Stimulated activated CD8-positive, alpha-beta memory T cell treated with anti-CD3 and anti-CD28 coated beads, Interleukin-2, amount 100 ng/mL, for 1 hour (primary cell): ENCODE measurements at places on chromosomes 11 and 22.

GRCh38 chr11:130874955-130875531, 41.2 kb downstream of the SNX19 start:
- no peak for DNase-seq

DNA sequence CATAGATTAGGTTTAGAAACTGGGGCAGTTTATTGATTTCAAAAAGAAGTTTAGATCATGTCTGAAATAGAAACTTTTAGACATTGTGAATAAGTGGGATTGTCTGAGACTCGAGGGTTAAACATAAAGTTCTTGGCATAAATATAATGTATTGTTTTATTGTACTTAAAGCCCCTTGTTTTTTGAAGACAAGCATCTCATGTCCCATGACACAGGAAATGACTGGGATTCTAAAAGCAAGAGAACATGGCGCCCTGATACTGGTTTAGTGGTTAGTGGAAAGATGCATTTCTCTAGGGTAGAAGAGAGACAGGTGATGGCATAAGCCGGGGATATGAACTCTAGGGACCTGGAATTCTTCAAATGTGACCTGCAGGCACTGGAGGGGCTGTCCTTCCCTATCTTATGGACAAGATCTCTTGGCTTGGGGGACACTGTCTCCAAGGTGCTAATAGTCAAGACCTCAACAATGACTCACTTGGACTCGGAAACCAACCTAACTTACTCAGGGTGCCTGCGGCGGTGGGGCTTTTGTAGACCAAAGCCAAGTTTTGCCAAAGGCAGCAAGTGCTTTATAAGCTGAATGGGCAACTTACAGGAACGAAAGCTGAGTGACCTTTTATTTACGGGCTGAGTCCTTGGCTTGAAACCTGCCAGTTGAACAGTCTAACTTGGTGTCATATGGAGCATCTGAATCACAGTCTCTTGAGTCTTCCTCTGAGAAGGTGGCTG, 48.2 kb downstream of the UBASH3B start:
- no peak for DNase-seq

DNA sequence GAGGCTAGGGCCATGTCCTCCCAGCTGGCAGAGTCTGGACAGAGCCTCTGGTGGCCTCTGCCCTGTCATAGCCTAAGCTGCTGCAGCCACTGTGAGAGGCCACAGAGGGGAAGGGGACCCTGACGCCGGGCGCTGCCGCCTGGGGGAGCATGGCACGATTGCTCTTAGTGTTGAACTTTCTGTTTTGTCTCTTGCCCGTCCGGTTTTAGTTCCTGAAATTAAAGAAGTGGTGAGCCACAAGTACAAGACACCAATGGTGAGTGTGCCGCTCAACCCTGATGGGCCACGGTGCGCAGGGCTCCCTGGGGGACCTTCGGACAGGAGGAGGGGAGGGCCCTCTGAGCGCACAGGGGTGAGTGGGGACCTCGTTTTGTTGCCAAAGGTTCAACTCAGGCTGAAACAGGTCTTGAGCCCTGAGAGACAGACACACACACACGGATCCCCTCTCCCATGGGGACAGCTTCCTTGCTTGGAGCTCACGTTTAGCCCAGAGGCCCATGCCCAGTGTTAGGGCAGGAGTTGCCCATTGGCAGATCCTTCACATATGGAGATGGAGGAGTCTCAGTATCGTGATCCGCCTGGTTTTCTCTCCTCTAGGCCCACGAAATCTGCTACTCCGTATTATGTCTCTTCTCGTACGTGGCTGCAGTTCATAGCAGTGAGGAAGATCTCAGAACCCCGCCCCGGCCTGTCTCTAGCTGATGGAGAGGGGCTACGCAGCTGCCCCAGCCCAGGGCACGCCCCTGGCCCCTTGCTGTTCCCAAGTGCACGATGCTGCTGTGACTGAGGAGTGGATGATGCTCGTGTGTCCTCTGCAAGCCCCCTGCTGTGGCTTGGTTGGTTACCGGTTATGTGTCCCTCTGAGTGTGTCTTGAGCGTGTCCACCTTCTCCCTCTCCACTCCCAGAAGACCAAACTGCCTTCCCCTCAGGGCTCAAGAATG, 23.8 kb downstream of the MYBPC3 start:
- no peak for DNase-seq

DNA sequence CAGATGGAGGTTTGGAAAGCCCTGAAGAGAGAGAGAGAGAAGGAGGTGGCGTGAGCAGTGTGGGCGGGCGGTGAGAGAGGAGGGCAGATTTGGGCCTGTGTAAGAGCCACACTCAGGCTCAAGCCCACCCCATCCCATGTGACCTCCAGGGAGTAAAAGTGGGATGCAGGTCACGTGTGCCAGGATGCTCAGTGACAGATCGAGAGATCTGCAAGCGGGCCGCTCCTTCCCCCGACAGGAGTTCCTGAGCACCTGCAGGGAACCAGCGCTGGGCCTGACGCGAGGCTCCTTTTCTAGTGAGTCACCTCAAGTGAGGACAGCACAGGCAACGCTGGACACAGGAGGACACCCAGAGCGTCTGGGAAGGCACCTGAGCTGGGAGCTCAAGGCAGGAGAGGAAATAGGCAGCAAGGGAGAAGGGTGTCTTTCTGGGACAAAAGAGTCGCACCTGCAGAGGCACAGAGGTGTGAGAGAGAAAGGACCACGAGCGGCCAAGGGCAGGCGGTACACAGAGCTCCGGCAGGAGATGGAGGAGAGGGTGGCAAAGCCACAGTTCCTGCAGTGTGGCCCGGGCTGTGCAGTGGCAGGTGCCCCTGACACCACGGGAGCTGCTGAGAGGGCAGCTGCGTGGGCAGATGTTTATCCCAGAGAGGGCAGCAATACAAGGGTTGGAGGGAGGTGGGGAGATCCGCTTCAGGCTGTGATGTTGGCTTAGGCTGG, 1294.8 kb downstream of the TBC1D22A start:
- DNase-seq, result no peak

GRCh38 chr11:69832561-69833413, 13.6 kb upstream of the FGF3 start:
- no peak for DNase-seq

GRCh38 chr11:119545978-119546915, 123.3 kb upstream of the THY1 start:
- no peak for DNase-seq

GRCh38 chr11:117673602-117674001, 123.4 kb downstream of the DSCAML1 start:
- DNase-seq, result no peak

GRCh38 chr11:107566569-107566968, 1.0 kb upstream of the ALKBH8 start:
- DNase-seq, result no peak

- no peak for DNase-seq
Observed at GRCh38 chr11:127242676-127243075, 242.1 kb upstream of the KIRREL3 start.

DNA sequence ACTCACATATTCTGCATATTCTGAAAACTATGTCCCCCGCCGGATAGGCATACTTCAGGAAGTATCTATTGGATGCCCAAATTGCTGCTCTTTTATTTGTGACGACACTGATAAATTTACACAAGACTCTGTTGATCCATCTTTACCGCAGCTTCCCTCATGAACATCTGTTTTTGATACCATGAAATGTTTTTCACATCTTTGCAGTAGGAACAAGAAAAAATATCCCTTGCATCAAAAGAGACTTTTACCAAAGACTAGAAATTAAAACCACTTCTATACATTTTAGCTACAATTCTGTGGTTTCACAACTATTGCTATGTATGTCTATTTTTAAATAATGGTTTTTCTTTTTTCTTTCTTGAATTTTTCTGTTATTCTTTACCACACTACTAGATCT, 15.3 kb downstream of the POU2AF2 start:
- DNase-seq, result no peak

- DNase-seq, result no peak
Observed at GRCh38 chr11:3058753-3059664, 1.8 kb upstream of the CARS1 start.

GRCh38 chr11:69216647-69217051, 60.9 kb downstream of the SMIM38 start:
- no peak for DNase-seq

- DNase-seq, result no peak
Observed at GRCh38 chr11:34613552-34614056, 7.3 kb upstream of the EHF start.

- no peak for DNase-seq
Observed at GRCh38 chr11:76648061-76648460, 22.5 kb downstream of the LRRC32 start.

DNA sequence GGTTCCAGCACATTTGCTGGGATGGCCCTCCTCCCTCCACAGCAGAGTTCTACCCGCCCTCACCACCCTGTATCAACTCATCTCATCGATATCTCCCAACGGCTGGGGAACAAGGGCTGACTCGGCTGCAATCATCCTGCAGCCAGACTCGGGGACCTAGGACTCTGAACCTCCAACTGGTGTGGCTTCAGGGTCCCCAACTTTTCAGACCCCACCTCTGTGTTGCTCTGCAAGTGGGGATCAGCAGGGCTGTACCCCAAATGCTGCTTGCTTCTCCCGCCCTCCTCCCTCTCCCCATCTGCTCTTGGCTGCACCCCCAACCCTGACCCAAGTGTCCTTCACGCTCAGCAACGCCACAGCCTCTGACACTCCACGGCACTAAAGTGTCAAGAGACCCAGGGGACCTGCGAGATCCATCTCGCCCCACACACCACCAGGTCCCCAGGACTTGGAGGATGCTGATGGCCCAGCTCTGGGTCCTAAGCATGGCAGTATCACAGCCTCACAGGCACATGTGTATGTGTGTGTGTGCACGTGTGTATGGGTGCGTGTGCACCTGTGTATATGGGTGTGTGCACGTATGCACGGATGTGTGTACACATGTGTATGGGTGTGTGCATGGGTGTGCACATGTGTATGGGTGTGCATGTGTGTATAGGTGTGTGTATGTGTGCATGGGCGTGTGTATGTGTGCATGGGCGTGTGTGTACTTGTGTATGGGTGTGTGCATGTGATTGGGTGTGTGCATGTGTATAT, 26.4 kb downstream of the KCNQ1 start:
- DNase-seq, result no peak

- DNase-seq, result peak; percentile 64
Observed at GRCh38 chr11:66068154-66068821, 1.8 kb upstream of the PACS1 start.

DNA sequence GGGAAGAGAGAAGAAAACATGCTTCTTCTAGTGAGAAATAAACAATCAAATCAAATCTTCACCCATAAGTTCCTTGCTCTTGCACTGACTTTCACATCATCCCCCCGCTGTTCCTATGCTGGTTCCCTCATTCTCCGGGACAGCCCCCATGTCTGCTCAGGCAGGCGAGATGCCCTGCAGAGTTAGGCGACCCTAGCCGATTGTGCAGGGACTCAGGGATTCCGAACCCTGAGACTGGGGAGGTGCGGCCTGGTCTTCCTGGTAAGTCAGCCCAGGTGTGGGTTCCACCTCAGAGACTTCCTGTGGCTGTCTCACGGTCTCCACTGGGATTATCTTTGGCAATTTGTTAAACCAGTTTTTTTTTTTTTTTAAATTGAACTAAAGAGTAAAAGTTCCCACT, 6.6 kb downstream of the TTC38 start:
- no peak for DNase-seq

DNA sequence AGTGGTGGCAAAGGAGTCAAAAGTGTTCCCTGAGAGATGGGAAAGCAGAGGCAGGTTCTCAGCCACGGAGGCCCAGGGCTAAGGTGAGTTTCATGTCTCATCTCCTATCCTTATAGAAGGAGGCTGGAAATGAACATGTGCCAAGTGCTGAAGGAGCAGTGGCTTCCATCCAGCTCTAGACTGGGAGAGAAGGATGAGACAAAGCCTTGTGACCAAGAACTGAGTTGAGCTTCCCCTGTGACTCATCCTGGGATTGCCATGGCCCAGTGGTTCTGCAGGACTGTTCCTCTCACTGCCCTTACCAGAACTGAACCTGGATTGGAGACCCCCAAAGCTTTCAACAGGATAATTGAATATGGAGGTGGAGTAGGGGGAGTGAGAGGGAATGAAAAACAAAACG, 16.7 kb upstream of the OR9Q1 start:
- no peak for DNase-seq

GRCh38 chr11:126398721-126399120, 43.2 kb downstream of the ST3GAL4 start:
- no peak for DNase-seq

DNA sequence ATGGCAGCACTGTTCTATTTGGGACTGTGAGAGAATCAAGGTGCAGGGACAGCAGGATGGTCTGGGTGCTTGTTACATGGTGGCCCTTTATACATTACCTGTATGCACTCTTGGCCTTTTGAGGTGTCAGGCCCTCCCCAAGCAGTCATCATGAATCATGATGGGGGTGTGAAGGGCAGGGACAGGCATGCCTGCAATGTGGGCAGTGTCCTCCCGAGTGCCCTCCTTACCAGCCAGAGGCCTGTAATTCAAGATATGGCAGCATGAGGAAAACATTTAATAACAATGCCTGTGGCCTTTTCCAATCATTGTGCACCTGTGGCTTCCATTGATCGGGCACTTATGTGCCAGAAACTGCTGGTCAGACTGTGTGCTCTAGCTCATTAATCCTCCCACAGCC, 25.5 kb upstream of the CYP2D6 start:
- DNase-seq, result no peak

- no peak for DNase-seq
Observed at GRCh38 chr11:1162491-1163311, 4.9 kb downstream of the MUC5AC start.

DNA sequence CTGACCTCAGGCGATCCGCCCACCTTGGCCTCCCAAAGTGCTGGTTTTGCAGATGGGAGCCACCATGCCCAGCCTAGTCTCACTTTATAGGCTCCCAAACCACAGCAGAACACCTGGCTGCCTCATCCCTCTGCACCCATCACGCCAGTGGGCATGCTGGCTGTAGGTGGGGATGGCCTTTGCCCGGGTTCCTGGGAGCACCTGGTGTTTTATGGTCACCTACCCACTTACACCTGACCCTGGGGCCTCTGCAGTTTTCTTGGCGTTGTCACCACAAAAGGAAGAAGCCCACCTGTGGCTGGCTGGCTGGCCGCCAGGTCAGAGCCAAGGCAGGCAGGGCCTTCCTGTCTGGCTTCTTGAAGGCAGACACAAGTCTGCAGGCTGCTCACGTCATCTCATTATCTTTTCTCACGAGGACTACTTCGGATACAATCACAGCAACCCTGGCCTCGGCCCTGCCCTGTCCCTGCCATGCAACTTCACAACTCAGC, 8.2 kb downstream of the RRP7A start:
- no peak for DNase-seq

- no peak for DNase-seq
Observed at GRCh38 chr11:79400206-79400605, 40.6 kb downstream of the TENM4 start.

GRCh38 chr11:64211181-64211872, 4.8 kb downstream of the FERMT3 start:
- no peak for DNase-seq

DNA sequence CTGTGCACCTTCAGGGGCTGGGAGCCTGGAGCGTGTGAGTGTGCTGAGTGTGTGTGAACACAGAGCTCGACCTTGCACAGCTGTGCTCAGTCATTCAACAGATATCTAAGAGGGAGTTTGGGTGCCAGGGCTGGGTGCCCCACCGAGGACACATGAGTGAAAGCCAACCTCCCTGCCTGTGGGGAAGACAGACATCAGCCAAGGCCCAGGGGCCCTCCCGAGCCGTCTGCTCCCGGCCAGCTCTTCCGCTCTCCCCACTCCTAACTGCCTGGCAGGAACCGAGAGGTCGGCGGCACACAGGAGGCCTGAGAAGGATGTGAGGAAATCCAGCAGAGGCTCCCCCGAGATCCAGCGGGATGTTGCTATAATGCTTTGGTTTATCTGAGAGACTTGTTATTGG, 32.0 kb downstream of the CERK start:
- DNase-seq, result no peak
